ENCODE measurements at places on chromosomes 11 and 22.

DNA sequence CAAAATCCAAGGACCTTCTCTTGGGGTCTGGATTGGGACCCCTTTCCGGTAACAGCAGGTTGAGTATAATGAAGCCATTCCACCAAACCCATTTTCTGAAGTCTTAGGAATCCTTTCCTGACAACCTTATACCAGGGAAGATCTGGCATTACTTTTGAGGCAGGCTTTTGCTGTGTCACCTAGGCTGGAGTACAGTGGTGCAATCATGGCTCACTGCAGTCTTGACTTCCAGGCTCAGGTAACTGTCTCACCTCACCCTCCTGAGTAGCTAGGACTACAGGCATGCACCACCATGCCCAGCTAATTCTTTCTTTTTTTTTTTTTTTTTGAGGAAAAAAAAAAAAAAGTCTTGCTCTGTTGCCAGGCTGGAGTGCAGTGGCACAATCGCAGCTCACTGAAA, 55.8 kb upstream of the TREH start:
- DNase-seq: no peak

- DNase-seq: no peak
These were observed 37.8 kb upstream of the CCDC179 start for GRCh38 chr11:22898036-22898435.

- DNase-seq: no peak
These were observed 310.0 kb downstream of the DCDC1 start for GRCh38 chr11:31059529-31059928.

DNA sequence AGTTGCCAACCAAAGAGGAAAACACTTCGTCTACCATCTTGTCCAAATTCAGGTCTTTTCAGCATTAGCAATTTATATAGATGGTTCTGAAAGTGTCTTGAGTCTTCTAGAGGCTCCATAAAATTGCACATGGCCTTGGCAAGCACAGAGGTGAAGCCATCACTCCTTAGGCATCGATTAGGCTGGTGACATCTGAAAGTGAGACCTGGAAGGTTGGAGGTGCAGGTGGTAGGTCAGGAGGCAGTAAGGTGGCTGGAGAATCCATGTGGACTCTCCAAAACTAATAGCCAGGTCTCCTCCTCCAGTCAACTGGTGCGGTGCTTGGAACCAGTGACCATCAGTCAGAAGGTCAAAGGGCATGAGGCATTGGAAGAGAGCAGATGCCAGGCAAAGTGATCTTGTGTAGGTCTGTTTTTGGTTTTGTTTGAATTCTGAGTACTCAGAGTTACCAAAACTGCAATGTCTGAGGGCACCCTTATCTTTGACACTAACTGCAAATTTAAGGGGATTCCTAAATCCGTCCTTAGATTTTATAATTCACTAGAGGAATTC, 6.6 kb upstream of the APOL2 start:
- DNase-seq: no peak

DNA sequence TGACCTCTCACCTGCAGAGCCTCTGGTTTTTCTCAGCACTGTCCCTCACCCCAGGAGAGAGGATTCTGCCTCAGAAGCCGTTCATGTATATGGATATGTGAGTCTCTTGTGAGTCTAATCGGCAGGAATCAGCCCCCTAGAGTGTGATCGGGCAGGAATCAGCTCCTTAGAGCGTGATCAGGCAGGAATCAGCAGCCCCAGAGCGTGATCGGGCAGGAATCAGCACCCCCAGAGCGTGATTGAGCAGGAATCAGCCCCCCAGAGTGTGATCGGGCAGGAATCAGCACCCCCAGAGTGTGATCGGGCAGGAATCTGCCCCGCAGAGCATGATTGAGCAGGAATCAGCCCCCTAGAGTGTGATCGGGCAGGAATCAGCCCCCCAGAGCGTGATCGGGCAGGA, 80.0 kb upstream of the EIF3D start:
- no peak for DNase-seq

DNA sequence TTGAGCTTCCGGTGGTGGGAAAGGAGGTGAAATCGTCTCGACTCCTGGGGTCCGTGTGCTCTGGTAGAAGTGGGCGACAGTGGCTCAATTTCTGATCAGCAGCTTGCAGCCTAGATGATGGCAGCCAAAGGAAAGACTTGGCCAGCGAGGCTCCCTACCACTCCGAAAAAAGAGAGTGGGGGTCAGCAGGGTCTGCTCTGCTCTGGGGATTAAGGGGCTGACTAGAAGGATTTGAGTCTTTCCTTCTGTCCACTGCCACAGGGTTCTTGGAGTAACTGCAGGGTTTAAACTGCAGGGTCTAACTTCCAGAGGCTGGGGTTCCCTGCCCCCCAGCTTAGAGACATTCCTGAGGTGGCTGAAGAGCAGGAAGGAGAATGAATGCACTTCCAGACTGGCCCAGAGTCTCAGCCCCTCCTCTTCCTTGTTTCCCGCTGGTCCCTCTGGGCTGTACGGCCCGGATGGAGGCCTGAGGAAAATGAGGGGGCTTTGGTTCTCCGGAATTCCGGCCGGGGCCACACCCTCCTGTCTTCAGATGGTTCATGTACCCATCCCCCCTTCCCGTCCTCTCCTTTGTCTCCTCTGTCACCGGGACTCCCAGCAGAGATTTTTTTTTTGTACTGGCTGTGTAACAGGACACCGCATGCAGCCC, 907 bp downstream of the SERPINH1 start:
- DNase-seq: no peak

DNA sequence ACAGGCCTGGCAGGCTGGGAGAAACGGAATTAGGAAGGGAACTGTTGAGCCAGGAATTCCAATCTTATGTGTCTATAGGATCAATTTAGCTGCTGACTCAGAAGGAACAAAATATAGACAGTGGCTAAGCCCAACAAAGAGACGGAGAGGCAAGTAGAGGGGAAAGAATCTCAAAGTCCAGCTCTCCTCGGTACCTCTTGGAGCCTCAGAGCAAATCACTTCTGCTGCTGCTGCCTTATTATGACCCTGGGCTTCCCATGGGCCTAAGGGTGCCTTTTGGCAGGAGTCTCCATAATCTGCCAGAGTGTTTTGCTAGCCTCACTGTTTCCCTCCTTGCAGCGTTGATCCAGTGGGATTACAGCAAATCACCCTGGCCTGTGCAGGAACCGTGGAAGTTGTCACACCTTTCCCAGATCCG, 31.7 kb downstream of the PAX6 start:
- DNase-seq: no peak

DNA sequence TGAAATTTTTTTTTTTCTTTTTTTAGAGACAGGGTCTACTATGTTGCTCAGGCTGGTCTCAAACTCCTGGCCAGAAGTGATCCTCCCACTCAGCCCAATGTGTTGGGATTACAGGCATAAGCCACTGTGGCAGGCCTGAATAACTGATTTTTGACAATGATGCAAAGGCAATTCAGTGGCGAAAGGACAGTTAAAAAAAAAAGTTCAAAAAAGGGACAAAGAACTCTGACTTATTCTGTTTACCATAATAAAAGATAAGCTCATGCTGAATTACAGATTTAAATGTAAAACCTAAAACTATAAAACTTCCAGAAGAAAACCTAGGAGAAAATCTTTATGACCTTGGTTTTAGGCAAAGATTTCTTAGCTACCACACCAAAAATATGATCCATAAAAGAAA, 48.9 kb downstream of the ATG16L2 start:
- DNase-seq: no peak

DNA sequence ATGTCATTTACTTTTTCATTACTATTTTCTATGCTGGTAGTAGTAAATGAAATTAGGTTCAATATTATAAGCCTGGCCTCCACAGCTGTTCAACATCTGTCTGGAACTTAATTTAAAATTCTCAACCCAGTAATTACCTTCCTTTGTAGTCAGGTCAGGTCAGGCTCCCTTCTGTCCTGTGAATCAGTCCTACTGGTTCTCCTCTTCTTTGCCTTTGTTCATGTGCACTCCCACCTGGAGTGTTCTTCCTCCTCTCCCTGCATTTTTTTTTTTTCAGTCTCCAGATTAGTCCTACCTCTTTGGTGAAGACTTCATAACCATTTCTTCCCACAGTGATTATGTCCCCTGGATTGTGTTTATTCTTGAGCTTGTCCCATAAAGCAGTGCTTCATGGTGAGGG, 67.9 kb downstream of the DKK3 start:
- no peak for DNase-seq

DNA sequence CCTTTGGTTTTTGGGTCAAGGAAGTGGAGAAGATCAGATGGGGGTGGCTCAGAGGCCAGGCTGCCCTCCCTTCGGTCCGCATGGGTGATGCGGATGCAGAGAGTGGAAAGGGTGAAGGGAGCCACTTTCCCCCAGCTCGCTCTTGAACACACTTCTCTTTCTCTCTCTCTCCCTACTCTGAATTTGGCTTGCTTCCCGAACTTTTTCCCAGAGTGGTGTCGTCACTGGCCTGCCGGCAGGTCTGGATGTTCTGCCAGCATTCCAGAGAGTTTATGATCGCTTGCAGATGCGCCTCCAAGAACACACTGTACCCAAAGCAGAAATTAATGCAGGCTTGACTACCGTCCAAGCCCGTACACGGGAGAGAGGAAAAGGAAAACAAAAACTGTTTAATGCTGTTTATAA, 103.2 kb downstream of the ZBTB16 start:
- DNase-seq: no peak

- no peak for DNase-seq
These were observed 97.6 kb downstream of the FAT3 start for GRCh38 chr11:92322225-92322624.

- no peak for DNase-seq
These were observed 6.4 kb downstream of the TP53I11 start for GRCh38 chr11:44944181-44944852.

All from activated effector memory CD4-positive, alpha-beta T cell treated with anti-CD3 and anti-CD28 coated beads, Interleukin-2, amount 50 U/mL, for 16 hours (primary cell).